ENCODE measurements at places on chromosomes 3 and 15.

DNA sequence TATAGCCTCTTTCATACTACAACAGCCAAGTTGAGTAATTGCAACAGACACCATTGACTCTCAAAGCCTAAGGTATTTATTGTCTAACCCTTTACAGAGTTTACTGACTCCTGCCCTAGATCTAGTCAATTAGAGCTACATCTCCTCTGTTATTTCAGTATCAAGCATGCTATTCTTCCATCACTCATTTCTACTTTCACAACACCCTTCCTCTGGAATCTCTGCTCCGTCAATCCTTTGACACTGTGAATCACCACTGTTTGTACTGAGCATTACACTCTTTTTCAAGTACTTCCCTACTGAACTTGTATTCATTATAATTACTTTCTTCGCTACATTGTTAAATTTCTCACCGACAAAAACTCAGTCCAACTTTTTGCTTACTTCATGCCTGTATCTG, 121.8 kb downstream of the ZNF609 start:
- no peak for DNase-seq

DNA sequence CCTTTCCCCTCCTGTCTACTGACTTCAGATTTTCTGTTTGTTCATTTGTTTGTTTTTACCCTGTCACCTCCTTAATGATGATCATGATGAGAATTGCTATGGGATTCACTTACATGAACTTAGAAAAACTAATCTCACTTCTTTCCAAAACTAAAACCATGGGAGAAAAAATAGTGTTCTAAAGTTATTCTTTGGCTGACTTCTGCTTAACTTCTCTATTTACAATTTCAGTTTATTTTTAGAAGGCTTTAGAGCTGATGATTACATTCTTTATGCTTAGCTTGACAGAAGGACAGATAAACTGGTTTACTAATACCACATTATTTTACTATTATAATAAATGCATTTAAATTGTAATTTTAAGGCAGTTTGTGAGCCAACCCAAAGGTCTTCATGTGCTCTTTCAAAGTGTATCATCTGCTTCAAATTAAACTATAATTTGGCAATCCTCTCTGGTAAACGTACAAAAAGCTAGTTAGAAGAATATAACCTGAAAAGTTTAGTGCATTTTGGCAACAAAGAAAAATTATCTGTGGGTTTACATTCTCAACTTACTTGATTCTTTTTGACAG, 676.8 kb upstream of the UBE2E2 start:
- DNase-seq, result no peak

GRCh38 chr15:68644996-68645395, 66.2 kb downstream of the CORO2B start:
- DNase-seq, result no peak

- DNase-seq, result no peak
These were observed 1.8 kb upstream of the TGFBR2 start for GRCh38 chr3:30604558-30604957.

DNA sequence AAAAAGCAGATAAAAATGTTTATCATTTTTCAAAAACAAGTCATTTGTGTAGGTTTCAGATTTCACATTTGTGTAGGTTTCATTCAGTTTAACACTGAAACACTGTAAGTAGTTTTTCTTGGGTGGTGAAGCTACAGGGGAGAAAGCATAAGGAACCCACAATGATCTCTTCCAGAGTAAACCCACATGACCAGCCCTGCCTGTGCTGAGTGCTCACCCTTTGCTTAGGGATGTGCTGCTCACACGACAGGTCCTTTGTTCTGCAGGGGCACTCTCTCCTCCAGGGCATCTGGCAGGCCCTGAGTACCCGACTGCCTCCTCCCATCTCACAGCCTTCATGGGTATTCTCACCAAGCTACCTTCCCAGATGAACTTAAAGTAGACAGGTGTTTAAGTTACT, 28.9 kb downstream of the ZXDC start:
- DNase-seq, result no peak

GRCh38 chr15:63004211-63004610, 38.3 kb upstream of the TPM1 start:
- no peak for DNase-seq

- no peak for DNase-seq
These were observed 59.4 kb downstream of the MYO9A start for GRCh38 chr15:72058585-72058984.

All from spinal cord (tissue), 10 donors.